Subcutaneous preadipocyte (primary cell): ENCODE measurements at places on chromosomes 11 and 22. TPM values are rescaled to one million over a fixed set of nuclear protein-coding genes. Genes with fewer than 3 reads are reported as not detected.

Gene OR6T1
- total RNA-seq: not detected in 2 replicates

Gene FBLN1
- 115 and 199 TPM in 2 replicates for total RNA-seq

Gene OR5B21
- total RNA-seq: not detected in 2 replicates

Gene CPSF7
- total RNA-seq: 24.6 and 31.7 TPM in 2 replicates

Gene OR10S1
- not detected in 2 replicates for total RNA-seq

Gene POU2AF1
- total RNA-seq: not detected in 2 replicates

Gene CCDC73
- total RNA-seq: not detected in 2 replicates

Gene PRR5L
- total RNA-seq: 1.4 and 2.9 TPM in 2 replicates

Gene PIK3IP1
- total RNA-seq: 5.3 and 12.9 TPM in 2 replicates

Gene VSIG2
- total RNA-seq: not detected in 2 replicates

Gene LAYN
- 7.7 and 10.2 TPM in 2 replicates for total RNA-seq

Gene VPREB3
- total RNA-seq: not detected in 2 replicates

Gene RASL10A
- not detected in 2 replicates for total RNA-seq
